ENCODE measurements at places on chromosomes 12 and 14.

DNA sequence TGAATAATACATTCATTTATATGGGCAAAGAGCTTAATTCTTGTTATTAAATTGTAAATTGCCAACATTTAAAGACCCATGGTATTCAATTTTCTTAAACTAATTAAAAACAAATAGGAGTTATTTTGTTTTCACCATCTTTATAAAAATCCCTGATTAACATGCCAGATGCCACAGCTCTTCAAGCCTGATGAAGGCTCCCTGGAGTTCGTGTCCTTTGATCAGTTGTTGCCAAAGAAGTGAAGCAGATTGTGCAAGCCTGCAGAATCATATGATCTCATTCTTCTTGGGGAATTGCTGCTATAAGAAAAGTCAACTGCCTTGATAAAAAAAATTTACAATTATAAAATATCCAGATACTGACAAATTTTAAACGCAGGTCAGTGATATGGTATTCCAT is 288.3 kb upstream of the PPFIA2 start:
- no peak for DNase-seq

DNA sequence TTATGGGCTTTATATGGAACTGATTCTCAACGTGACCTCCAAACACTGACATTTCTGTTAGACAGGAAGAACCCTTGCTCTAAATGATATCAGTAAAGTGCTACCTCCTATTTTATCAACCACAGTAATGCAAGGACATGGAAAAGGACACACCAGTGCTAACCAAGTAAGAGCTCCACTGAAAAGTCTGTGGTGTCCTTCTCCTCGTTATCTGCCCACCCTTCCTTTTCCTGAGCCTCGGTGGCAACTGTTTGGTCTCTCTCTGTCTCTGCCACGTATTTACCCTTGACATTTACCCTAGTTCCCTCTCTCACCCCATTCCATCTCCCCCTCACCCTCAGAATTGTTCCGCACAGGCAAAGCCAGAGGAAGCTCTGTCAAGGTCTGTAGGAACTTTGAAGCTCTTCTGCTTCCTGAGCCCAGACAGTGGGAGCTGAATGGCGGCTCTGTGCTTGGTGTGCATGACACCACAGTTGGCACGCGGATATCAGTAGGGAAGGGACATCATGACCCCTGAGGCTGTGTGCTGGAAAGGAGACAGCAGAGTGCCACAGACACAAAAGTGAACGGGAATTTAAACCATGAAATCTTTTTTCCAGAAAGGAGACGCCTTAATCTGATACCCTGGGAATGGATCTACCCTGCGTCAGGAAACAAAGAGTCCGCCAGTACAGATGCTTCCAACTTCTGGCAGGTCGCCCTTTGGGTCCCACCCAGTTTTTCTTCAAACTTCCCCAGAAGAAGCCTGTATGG is 50.8 kb downstream of the NTN4 start:
- no peak for DNase-seq

GRCh38 chr12:57874166-57875108 is 27.9 kb upstream of the CTDSP2 start:
- DNase-seq, result no peak

- no peak for DNase-seq
These were observed 8.5 kb downstream of the SELPLG start for GRCh38 chr12:108625228-108625627.

- DNase-seq, result no peak
These were observed 149.2 kb upstream of the FBXO33 start for GRCh38 chr14:39581474-39581873.

DNA sequence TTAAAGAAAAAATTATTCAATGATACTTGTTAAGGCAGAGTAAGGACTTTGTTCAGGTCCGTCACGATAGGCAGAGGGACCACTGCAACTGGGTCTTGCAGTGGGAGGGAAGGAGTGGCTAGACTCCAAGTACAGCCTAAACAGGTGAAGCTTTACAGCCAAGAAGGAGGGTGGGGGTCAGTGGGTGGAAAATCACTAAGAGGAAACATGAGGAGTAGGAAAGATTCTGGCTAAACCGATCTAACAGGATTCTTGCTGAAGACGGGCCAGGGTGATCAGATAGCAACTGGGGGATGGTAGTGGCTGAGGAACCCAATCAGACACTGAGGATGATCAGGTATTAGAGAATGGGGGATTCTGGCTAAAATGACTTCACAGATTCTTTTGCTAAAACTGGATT is 100.2 kb downstream of the TTC7B start:
- DNase-seq, result peak; percentile 18

GRCh38 chr14:97930166-97930565 is 1133.0 kb downstream of the VRK1 start:
- no peak for DNase-seq

DNA sequence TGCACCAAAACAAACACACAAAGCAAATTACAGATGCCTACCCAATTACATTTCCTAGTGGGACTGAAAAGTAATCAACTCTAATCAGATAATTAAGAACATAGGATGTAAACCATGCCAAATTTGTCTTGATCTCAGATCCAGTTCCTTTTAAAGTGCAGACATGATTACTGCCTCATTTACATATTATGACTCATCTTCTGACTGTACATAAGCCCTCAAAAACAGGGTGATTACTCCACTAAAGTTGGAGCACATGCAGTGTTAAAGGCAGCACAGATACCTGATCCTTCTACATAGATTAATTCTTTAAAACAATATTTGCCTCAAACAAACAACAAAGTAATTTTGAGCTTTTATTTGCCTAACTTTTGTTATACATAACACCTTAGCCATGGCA is 337.2 kb downstream of the RPS29 start:
- no peak for DNase-seq

GRCh38 chr14:30559638-30560091 is 707 bp downstream of the G2E3 start:
- DNase-seq, result no peak

DNA sequence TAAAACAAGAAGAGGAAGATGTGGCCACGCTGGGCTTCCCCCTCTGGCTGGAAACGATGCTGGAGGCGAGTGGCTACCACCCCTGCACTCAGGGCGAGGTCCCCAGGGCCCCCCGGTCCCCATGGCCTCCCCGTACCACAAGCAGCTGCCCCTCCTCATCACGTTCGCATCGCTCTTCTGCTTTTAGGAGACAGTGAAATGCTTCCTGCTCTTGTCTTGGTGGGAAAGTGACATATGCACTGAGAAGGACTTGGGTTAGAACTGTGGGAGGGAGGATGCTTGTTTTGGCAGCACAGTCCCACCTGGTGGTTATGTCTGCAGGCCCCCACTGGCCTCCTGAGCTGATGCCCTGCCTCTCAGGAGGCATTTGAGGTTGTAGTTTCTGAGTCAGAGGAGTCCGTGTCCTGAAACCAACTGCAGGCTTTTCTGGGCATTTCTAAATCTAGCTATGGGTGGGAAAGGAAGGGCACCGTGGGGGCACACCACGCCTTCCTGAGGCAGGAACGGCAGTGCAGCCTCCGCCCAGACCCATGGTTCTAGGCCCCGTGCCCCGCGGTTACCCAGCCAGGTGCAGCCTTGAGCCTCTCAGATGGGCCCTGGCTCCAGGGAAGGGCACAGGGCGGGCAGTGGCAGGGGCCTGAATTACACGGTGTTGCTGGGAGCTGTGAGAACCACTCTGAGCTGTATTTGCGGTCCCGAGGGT is 139.3 kb downstream of the ADGRD1 start:
- no peak for DNase-seq

GRCh38 chr14:30935445-30935844 is 61.1 kb downstream of the COCH start:
- DNase-seq, result no peak

GRCh38 chr12:95114766-95115405 is 41.5 kb upstream of the NR2C1 start:
- DNase-seq, result no peak

DNA sequence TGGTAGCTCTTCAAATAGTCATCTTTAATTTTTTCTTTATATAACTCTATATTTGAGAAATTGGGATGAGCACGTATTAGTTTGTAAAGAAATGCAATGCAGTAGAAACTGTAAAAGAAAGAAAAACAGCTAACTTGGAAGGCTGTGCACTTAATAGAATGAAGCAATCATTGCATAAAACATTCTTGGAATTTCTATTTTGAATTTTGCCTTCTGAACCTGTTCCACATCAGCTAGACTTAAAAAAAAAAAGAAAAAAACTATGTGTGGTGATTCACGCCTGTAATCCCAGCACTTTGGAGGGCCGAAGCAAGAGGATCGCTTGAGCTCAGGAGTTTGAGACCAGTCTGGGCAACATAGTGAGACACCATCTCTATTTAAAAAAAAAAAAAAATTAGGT is 29.4 kb downstream of the SCN8A start:
- no peak for DNase-seq

- no peak for DNase-seq
These were observed 19.5 kb downstream of the ANO6 start for GRCh38 chr12:45235087-45236025.

- no peak for DNase-seq
These were observed 17.0 kb downstream of the OR8S1 start for GRCh38 chr12:48542300-48542928.
